ENCODE measurements at places on chromosomes 7 and 10.

- no peak for DNase-seq
These were observed 1126.3 kb upstream of the SORCS1 start for GRCh38 chr10:108290823-108291222.

- DNase-seq: no peak
These were observed 16.0 kb downstream of the C10orf105 start for GRCh38 chr10:71703577-71703976.

DNA sequence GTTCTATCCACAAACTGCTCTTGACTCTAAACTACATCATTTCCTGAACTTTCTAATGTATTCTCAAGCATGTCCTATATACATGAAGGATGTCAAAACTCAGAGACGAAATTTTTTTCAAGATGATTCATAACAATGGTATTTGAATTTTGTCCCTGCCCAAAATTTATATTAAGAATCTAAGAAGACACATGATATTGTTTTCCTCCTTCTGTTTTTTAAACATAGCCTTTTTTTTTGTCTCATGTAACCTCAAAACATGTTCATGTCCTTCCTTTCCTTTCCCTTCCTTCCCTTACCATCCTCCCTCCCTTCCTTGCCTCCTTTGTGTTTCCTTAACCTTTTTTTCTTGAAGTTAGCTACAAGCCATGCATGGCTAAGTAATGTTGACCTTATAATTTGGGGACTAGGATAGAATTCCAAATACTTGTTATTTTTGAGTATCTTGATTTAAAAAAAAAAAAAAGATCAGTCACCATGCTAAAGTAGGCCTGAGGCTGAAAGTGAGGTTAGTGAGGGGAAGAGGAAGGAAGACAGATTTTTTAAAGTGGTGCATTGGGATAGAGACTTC lies 163.0 kb downstream of the SUGCT start:
- no peak for DNase-seq

DNA sequence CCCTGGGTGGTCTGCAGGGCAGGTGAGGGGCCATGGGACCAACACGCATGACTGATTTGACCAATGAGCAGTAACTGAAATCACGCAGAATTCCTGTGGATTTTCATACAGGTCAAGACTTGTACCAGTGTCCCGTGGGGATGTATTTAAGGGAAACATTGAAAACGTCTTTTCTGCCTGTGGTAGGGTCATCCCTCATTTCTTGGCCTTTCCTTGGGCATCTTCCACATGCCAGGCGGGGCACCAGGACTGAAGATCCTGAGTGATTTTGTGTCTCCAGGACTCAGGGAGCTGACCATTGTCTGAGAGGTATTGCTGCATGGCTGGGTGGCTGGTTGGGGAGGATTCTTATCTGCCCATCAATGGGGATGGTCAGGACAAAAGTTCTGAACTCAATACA lies 289.0 kb downstream of the GLRX3 start:
- DNase-seq: no peak

DNA sequence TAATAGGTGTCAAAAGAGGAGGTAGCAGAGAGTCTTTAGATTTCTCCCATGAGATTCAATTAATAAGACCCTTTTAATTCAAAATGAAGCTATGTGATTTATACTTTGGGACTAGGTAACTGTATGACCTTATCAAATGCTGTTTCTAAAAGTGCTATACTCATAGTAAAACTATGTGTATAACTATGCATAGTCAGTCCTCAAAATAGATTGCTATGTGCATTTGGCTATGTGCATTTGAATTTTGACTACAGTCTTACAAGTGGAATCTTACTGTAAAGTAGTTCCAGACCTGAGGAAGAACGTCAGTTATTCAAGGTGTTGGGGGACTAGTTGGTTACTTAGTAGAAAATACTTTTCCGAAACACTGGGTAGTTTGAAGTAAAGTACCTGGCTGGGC lies 36.9 kb downstream of the ADD3 start:
- DNase-seq: no peak

GRCh38 chr7:100141555-100141949 lies 7.2 kb upstream of the LAMTOR4 start:
- no peak for DNase-seq

Data from anterior cingulate cortex (tissue), 58 donors.